ENCODE measurements at places on chromosomes 4 and X.
A peak's percentile ranks its signal among the peaks of the same experiment; 100 is the strongest.

GRCh38 chr4:86357608-86358007, 2.2 kb downstream of the MAPK10 start:
- DNase-seq: no peak

DNA sequence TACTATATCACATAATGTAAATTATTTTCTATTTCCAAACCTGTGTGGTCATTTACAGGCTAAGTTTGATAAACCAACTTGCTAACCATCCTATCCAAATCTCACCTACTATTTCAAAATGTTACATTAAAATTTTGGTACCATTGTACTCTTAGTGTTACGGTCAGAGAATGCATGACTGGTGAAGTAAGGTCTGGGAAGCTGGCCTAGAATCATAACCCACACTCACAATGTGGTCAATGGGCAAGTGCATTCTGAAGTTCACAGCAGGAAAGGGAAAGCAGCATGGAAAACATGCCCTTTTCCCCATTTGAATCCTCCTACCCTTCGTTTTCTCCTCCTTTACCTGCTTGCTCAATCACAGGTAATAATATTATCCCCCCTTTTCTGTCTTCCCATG, 54.4 kb downstream of the PPP3CA start:
- DNase-seq: no peak

DNA sequence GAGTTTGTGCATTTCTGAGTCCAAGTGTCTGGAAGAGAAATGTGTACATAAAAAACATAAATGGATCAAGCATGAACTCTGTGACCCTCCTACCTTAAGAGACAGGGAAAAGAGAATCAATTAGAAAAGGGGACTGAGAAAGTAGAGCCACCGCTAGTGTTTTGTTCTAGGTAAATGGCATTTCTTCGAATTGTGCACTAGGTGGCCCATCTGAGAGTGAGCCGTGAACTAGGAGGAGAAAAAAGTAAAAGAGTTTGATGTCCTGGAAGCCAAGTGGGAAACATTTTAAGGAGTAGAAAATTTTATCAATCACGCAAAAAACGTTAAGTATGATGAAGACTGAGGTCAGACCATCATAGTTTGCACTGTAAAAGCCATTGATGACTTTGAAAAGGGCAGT, 55.1 kb downstream of the NAF1 start:
- no peak for DNase-seq

DNA sequence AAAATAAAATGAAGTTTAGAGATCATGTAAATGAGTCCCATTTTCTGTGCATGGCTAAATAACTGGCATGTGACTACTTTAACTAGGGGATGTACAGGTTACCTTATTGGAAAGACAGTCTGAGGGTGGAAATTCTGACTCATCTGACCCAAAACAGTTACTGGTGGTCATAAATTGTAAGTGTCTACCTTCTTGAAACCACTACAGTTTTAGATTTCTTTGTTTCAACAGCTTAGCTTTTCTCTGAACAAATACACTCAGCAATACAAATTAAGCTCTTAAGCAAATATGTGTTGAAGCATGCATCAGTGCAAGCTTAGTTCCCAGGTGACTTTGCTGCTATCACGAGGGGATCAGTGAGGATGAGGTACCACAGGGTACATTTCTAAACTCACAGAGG, 60.7 kb upstream of the PGM2 start:
- DNase-seq: no peak

- no peak for DNase-seq
Measured at GRCh38 chrX:28205905-28206304, 224.7 kb upstream of the DCAF8L1 start.

DNA sequence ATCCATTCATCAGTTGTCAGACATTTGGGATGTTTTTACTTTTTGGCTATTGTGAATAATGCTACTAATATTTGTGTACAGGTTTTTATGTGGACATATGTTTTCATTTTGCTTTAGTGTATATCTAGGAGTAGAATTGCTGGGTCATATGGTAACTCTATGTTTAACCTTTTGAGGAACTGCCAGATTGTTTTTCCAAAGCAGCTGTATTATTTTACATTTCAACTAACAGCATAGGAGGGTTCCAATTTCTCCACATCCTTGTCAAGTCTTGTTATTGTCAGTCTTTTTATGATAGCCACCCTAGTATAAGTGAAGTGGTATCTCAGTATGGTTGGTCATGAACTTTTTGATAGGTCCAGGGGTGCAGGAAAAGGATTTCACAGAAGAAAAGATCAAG, 114.5 kb upstream of the FAM9C start:
- no peak for DNase-seq

DNA sequence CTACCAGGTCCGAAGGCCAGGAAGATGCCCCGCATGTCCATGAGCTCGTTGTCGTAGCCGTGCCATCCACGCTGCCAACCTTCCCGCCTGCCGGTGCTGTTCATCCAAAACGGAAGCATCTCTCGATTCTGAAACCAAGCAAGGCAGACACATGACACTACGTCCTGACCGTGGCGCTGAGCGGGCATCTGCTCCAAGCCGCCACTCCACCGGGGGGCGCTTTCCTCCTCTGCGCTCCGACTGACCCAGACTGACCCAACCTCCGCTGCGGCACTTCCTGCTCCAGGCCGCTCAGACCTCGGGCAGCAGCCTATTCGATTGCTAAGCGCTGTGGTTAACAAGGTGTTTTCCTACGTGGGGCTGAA, 120.5 kb downstream of the ENPP6 start:
- peak; percentile 95 for DNase-seq

DNA sequence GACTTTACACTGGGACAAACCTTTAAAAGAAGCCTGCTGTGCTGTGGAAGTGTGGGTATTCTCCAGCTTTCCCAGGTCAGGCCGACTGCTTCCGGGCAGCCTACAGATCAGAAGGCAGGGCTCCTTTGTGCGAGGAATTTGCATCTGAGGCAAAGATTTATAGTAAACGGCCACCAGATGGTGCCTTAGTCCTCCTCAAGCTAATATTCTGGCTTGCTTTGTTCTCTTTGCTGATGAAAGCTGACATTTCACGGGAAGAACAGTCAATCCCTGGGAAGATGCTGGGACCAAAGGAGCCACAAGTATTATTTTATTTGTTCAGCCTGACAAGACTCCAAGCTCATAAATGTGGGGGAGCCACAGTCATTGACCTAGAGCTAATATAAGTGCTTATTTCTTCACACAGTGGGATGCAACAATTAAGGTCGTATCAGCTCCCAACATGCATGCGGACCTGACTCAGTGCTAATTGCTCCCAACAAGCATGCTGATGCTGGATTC, 120.7 kb upstream of the TRIM2 start:
- peak; percentile 91 for DNase-seq

GRCh38 chrX:112066813-112067212, 15.8 kb downstream of the TRPC5 start:
- no peak for DNase-seq

GRCh38 chr4:163603257-163603656, 108.8 kb downstream of the TMA16 start:
- no peak for DNase-seq

- no peak for DNase-seq
Measured at GRCh38 chrX:101028562-101028961, 23.3 kb downstream of the TRMT2B start.

- no peak for DNase-seq
Measured at GRCh38 chr4:30495651-30496310, 224.4 kb upstream of the PCDH7 start.

GRCh38 chrX:19639056-19639455, 123.7 kb upstream of the MAP3K15 start:
- DNase-seq: no peak

DNA sequence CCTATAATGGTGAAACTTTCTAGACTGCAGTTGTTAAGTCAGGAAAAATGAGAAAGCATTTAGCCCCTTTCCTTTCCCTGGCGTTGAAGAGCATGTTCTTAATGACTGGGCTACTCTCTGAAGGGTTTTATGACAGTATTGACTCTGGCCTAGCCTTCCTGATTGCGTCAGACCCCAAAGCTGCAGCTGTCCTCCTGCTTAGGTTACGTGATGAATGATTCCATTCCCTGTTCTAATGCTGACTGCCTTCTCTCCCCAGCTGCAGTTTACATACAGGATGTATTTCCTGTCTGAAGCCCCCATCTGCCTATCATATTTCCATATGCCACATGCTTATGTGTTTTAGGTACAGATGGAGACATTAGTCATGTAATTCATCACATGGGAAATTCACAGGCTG, 105.8 kb upstream of the EGFL6 start:
- no peak for DNase-seq

- DNase-seq: no peak
Measured at GRCh38 chr4:145776208-145776607, 96.3 kb downstream of the C4orf51 start.

GRCh38 chr4:106315476-106315967, 487 bp downstream of the TBCK start:
- no peak for DNase-seq

- no peak for DNase-seq
Measured at GRCh38 chr4:165308606-165309005, 18.9 kb upstream of the MSMO1 start.

DNA sequence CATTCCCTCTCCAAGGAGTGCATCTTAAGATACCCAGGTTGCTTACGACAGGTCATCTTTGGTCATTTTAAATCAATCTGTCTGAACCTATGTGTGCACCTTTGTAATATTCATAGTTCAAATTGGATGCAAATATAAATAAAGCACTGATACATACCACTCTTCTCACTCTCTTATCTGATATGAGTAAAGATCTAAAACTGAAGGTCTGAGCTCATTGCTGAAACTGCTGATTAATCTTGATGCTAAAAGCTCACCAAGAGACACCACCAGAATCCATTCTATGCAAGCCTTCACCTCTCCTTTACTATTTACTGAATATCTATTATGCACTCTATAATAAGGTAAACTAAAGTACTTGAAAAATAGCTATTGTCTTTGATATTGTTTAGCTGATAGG, 16.6 kb downstream of the HSD17B13 start:
- no peak for DNase-seq

DNA sequence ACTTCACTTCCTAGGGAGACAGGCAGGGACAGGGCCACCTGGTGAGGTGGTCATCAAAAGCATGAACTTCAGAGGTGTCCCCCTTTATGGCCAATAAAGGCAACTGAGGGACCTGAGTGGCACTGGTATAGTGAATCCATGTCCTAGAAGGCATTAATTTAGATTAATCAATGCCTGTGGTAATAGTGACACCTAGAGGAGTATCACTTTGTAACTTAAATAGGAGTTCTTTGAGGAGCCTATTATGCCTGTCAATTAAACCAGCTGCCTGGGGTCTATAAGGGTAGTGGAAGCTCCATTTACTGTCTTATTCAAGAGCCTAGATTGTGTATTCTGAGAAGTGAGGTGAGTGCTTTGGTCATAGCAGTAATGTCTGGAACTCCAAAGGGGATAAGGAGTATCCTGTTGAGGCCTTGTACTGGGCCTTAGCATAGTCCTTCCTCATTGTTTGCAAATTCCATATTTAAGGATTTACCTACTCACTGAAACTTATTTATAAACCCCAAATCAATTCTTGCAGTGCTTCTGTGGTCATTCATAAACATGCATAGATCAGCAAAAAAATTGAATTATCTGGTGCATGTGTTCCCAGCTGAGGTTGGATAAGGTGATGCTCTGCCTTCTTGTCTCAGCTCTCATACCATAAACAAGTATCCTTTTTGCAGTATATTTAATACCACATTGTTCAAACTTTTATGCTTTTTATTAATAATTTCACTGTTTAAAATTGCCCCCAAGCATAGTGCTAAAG, 213.8 kb upstream of the RADX start:
- no peak for DNase-seq

DNA sequence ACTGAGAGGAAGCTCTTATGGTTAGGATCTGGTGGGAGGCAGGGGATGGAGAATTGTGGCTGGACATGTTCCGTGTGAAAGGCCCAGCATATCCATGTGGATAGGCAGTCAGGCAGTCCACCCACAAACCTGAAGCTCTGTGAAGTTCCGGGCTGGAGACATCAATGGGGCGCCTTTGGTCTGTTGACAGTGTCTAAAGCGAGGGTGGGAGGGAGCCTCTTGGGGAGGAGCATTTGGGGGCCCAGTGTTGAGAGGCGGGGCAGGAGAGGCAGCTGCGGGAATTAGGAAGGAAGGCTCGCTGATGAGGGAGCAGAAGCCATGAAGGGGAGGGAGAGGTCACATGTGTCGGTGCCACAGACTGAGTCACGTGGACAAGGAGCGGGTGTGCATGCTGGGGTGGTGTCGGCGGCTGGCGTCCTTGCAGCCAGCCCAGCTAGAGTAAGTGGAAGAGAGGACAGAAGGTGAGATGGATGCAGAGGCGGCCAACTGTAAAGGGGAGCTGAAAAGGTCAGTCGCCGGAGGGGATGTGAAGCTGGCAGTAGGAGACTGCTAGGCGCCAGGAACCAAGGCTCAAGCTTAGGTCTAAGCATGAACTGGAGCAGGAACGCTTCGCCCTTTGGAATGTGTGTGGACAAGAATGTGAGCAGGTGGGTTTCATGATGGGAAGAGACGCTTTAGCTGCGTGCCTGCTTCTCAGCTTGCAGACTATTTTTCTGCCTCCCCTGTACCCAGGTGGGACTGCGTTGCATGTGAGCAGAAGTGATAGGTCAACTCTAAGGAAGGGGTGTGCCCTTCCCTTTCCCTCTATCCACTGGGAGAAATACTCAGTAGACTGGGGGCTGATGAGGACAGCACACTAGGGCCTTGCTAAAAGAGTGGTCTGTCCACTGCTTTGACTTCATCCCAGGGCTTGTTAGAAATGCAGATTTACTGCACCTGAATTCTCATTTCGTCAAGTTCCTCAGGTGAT, 44.0 kb upstream of the TLR2 start:
- no peak for DNase-seq

- DNase-seq: peak; percentile 57
Measured at GRCh38 chrX:13285693-13286092, 34.2 kb downstream of the ATXN3L start.

DNA sequence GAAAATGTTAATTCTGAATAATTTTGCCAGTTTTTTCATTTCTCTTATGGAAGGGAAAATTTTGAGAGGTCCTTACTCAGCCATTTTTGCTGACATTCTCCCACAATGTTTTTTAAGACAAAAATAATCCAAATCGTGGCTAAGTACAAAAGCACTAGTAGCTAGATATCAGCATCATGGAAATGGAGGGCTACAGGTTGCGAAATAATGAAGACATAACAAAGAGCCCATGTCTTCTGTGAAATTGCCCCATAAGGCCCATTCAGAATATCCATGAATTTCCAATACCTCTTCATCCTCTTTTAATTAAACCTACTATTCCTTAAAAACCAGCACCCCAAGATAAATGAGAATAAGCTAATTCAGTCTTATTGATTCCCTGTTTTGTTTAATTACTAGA, 107.4 kb downstream of the HNRNPD start:
- DNase-seq: no peak

DNA sequence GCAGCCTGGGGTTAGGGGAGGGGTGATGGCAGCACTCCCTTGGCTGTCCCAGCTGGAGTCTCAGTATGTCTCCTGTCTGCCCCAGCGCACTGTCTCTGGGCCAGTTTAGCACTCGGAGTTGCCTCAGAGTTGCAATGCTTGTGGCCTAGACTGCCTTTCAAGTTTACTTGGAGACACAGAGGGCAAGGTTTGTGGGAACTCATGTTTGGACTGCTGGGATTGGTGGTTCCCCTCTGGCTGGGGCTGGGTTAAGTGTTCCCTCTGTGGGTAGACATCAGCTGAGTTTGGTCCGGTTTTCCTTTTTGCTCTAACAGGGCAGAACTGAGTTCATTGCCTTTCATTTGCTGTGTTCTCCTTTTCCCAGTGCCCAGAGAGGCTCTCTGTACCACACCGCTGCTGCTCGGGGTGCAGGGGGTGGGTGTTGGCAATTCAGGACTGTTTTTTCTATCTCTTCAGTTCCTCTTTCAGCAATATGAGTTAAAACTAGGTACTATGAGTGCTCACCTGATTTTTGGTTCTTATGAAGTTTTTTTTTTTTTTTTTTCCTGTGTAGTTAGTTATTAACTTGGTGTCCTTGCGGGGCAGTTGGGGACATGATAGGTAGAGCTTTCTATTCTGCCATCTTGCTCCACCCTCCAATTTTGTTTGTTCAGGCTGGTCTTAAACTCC, 17.2 kb downstream of the RAB33B start:
- no peak for DNase-seq

Measured in endodermal cell (in vitro differentiated cells).